ENCODE measurements at places on chromosomes 1 and 21. TPM values are rescaled to one million over a fixed set of nuclear protein-coding genes. Genes with fewer than 3 reads are reported as not detected.

CA6 gene
- total RNA-seq: 2.5 TPM

S100B gene
- 0.71 TPM for total RNA-seq

DIO1 gene
- total RNA-seq: not detected

PFKFB2 gene
- 3.4 TPM for total RNA-seq

B3GALT2 gene
- 0.13 TPM for total RNA-seq

Measured in activated CD8-positive, alpha-beta memory T cell treated with anti-CD3 and anti-CD28 coated beads for 36 hours (primary cell).